ENCODE measurements at places on chromosomes 12 and 14. TPM values are rescaled to one million over a fixed set of nuclear protein-coding genes. Genes with fewer than 3 reads are reported as not detected.

The ZC2HC1C gene
- not detected for total RNA-seq

The MAP1LC3B2 gene
- total RNA-seq: 1.1 TPM

GRCh38 chr14:104563191-104563741 is 16.3 kb upstream of the C14orf180 start:
- no peak for DNase-seq

GRCh38 chr14:51463461-51463860 is 188.2 kb upstream of the FRMD6 start:
- DNase-seq: no peak

GRCh38 chr14:51872396-51872795 is 12.0 kb downstream of the GNG2 start:
- DNase-seq: no peak

GRCh38 chr12:111458546-111459172 is 52.9 kb downstream of the SH2B3 start:
- no peak for DNase-seq

DNA sequence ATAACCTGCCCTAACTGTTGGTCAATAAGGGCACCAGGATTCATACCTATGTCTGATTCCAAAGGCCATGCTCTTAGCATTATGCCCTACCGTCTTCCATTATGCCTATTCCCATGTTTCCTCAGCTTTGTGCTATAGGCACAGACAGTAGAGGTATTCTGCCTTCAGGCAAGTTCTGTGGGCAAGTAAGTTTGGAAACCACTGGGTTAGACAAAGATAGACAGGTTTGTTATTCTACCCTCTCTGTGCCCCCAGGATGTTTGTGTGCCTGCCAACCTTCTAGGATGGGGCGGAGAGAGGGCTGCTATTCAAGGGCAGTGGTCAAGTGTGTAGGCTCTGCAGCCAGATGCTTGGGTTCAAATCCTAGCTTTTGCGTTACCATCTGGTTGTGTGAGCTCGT is 4.6 kb downstream of the RAPGEF3 start:
- no peak for DNase-seq

DNA sequence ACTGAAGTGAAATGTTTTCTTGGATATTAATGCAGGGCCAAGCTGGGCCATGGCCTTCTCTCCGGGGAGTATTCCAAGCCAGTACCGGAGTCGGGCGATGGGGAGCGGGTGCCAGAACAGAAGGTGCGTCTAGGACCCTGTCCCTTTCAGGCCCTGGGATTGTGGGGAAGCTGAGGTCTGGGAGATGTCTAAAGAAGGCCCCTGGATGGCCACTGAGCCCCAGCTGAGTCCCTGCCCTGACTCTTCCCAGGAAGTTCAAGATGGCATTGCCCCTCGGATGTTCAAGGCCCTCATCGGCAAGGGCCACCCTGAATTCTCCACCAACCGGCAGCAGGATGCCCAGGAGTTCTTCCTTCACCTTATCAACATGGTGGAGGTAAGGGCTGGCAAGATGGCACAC is 7.2 kb upstream of the TPI1 start:
- DNase-seq: no peak

GRCh38 chr12:31370531-31371255 is 44.7 kb upstream of the SINHCAF start:
- no peak for DNase-seq

DNA sequence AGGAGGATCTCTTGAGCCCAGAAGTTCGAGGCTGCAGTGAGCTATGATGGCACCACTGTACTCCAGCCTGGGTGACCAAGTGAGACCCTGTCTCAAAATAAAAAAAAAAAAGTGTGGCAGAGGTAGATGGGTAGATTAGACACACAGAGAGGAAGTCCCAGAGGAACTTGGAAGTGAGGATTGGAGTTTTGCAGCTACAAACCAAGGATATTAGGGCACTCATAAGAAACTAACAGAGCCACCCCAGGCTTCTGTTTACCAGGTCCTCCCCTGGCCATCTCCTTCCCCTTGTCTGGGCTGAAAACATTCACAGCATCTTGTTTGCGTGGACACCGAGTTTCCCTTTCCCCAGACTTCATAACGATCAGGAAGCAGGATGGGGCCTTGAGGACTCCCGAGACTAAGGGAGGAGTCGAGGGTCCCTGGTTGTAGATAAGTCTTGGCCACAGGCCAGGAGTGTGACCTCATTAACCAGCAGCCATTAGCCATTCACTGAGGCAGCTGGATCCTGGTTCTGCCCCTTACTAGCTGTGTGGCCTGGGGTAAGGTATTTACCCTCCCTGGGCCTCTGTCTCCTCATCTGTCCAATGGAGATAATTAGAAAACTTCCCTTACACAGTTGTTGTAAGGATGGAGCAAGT is 2.1 kb downstream of the MAP1LC3B2 start:
- no peak for DNase-seq

DNA sequence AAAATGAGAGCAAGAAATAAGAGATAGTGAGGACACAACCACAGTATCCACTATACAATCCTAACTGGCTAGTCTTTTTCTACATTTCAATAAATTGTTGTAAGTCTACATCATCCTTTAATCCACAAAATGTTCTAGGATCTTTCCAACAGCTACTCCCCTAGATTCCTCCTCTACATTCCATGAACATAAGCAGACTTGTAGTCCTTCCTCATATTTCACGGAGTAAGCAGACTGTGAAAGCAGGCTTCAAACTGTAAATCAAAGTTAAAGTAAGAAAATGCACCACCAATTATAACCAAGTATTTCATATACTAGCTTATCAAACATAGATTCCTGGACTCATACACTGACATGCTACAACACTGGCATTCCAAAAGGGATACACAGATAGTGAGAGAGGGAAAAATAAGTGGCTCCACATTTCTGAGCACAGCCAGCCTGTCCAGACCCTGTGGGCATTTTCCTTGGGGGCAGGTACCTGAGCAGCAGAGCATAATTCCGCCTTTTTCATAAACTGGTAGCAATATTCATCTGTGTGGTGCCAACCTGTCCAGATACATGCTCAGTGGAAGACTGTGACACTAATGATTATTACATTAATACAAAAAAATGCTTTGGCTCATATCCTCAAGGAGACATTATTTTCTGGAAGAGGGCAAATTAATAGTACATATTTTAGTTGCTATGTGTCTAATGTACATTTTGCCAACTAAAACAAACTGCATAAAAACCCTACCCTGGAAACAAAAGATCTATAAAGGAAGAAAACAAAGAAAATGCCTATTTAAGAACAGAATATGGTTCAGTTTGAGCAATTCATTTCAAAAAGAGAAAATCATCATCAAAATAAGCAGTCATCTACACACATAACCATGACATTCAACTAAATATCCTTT is 113.3 kb upstream of the FSCB start:
- DNase-seq: no peak

Measured in naive thymus-derived CD8-positive, alpha-beta T cell (primary cell).